Stimulated activated CD8-positive, alpha-beta memory T cell treated with anti-CD3 and anti-CD28 coated beads, Interleukin-4, amount 100 ng/mL, for 4 hours (primary cell): ENCODE measurements at places on chromosomes 2 and 18.

- DNase-seq, result no peak
Measured at GRCh38 chr18:50696436-50696835, 123.4 kb downstream of the MRO start.

DNA sequence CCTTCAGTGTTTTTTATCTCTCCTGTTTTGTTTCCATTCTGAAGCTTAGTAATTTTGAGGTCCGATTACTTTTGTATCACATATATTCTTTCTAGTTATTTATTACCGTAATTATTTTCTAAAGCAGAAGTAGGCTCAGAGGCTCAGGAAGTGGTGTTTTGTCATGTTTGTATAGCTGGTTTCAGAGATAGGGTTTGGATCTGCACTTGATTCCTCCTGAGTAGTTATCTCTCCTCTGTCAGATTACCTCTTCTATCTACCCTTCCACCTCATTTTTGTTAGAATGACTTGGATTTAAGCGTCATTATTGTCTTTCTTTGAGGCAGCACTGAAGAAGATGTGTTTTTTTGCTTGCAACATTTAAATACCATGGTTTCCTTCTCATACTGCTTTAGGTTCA, 95.4 kb downstream of the MTA3 start:
- no peak for DNase-seq

- no peak for DNase-seq
Measured at GRCh38 chr18:79629249-79629558, 50.4 kb upstream of the CTDP1 start.

DNA sequence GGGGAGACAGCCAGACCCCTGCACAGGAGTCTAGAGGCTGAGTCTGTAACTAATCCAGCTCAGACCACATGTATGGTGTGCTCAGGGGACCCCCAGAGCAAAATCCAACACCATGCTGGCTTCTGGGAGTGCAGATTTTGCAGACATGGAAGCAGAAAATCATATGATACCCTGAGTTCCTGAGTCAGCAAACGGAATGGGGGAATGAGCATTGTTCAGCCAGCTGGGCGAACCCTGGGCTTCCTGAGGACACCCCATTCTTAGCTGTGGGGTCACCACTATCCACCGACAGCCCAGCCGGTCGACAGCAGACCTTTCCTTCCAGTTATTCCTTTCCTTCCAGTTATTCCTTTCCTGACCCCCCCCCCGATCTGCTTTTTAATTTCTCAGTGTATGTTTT, 322.9 kb downstream of the GBX2 start:
- DNase-seq, result no peak
